ENCODE measurements at places on chromosomes 7 and 10.

DNA sequence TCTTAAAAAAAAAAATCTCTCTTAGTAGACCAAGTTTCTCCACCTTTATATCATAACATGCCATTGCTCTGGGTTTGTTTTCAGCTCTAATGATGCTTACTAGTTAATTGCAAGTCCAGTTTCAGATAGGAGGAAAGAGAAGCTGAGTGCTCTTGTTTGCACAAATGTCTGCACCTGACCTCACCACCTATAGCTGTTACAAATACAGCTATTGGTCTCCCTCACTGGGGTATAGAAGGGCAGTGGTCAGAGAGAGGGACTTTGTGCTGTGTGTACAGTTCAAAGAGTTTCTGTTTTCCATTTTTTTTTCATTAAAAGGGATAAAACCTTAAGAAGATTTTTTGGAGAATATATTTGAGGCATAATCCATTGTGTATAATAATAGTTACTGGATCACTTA lies 52.7 kb downstream of the TAS2R16 start:
- DNase-seq = no peak

DNA sequence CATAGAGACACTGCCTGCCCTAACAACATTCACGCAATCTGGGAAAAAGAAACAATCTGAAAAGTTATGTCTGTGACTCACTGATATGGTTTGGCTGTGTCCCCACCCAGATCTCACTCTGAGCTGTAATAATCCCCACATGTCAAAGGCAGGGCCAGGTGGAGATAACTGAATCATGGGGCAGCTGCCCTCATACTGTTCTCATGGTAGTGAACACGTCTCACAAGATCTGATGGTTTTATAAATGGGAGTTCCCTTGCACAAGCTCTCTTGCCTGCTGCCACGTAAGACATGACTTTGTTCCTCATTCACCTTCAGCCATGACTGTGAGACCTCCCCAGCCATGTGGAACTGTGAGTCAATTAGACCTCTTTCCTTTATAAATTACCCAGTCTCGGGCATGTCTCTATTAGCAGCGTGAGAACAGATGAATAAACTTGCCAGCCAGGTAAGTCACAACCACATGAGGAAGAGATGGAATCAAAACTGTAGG lies 341.5 kb upstream of the AOAH start:
- no peak for DNase-seq

DNA sequence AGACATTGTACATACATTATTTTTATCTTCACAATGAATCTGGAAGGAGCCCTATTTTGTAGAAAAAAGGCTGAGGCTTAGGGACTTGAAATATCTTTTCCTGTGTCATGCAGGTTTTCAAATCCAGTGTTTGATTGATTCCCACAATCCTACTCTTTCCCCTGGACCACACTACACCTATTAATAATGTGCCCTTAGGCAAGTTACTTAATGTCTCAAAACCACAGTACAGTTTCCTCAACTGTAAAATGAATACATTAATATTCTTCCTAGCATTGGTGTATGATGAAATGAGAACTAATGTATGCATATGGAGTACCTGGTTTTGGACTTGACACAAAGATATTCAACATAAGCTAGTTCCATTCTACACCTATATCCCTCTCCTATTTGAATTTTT lies 313.3 kb upstream of the SP8 start:
- DNase-seq = no peak

GRCh38 chr7:157818701-157819454 lies 482.1 kb downstream of the DNAJB6 start:
- DNase-seq = no peak

- DNase-seq = no peak
Observed at GRCh38 chr7:116672596-116673456, 830 bp downstream of the MET start.

DNA sequence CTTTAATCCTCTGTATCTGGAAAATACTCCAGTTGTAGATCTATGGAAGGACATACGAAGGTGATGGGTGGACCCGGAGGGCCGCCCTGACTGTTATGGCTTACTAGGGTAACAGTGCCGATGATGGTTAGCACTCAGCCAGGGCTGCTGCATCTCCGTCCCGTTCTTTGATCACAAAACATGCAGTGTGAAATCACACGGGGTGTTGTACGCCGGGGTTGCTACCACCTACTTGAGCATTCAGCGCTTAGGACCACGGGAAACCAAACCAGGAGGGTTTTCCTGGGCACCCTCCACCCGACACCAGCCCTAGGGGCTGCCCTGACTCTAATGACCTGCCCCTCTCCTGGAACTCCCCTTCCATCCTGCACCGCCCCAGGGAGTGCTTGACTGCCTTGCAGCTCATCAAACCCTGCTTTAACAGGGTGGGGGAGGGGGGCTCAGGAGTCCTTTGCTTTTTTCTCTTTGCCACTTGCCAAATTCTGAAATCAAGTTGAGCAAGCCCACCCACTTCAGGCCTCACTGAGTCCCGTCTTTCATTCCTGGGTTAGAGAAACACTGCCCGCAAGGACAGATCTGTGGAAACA lies 20.4 kb downstream of the ZNF775 start:
- DNase-seq = no peak
